ENCODE measurements at places on chromosomes 7 and 10.

DNA sequence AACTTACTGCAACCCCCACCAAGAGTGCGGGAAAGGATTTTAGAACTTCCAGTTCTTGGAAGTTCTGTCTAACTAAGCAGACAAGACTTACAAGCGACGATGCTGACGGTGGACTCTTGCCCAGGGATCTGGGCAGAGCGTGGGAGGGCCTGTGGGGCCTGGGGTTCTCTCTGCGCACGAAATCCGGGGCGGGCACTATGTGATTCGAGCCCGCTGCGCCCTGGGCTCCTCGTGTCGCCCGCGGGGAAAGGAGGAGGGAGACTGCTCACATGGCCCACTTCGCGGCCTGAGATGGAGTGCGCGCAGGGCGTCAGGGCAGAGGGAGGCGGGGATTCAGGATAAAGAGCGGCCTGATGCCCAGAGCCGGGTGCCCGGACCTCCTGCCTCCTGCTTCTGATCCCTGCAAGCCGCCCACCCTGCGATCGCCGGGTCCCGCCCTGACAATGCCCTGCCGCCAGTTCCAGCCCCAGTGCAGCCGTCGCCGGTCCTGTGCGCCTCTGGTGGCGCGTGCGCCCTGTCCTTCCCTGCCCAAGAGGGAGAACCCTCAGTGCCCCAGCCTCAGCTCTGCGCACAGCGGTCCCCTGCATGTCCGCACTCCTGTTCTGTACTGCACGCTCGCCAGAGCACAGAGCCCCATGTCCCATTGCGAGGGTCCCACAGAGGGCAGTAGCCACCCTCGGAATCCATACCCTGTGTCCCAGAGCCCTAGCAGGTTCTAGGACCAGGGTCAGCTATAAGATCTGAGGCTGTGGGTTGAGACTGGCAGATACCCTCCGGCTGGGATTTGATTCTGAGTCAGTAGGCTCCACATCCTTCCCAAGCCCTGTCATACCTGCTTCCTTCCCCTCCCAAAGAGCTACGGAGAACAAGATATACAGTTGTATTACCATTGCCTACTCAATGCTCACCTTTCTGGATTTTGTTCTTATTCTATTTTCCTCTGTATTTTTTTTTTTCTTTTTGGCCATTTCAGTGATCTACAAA lies 99.4 kb upstream of the TMEM106B start:
- DNase-seq = no peak

GRCh38 chr7:44388089-44388970 lies 62.9 kb upstream of the CAMK2B start:
- DNase-seq = no peak

- DNase-seq = no peak
Measured at GRCh38 chr7:19009241-19009935, 108.0 kb downstream of the TWIST1 start.

- DNase-seq = no peak
Measured at GRCh38 chr10:96973809-96974747, 142.0 kb downstream of the LCOR start.

GRCh38 chr7:139629392-139630082 lies 106.1 kb downstream of the CLEC2L start:
- no peak for DNase-seq

DNA sequence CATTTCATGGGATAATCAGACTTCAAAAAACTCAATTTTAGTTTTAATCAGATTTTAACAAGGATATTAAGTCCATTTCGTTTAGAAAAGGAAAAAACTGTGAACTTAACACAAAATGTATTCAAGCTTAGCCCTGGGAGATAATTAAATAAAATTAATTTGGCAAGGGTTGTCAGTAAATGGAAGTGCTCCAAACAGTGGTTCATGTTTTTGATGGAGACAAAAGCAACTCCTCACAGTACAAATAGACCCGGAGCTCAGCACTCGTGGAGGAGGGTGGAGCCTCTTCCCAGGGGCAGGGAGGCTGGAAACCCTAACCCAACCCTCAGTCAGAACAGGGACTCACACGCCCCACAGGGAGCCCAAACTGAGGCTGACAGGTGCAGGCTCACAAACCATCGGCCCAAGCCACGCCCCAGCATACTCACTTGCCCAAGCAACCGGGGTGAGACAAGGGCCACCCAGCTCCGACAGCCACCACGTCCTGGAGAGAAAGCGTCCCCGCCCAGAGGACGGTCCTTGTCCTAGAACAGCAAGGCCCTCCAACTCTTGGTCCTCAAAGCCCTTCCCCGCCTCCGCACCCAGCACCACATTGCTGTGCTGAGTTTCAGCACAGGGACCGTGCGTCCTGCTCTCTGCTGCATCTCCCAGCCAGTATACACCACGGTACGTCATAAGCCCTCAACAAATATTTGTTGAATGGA lies 39.8 kb downstream of the MAD1L1 start:
- DNase-seq = no peak

DNA sequence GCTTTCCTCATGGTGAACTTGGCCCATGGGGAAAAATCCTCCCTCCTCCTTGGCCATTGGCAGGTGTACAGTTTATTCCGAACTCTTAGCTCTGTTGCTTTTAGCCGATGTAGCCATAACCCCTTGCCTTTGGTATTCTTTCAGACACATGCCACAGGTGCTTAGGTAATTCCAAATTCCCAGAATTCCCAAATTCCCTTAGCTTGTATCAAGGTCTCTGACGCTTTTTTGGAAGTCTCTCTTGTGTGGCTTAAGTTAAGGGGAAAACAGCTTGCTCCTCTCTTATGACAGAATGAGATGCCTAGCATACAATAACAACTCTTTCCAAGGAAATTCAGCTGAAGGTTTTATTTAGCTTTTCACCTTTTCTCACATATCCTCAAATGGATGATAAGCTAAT lies 68.0 kb downstream of the SUGCT start:
- DNase-seq = no peak

GRCh38 chr7:31047313-31048146 lies 4.6 kb upstream of the ADCYAP1R1 start:
- no peak for DNase-seq

- DNase-seq = no peak
Measured at GRCh38 chr7:25522727-25523126, 294.4 kb upstream of the NPVF start.

- no peak for DNase-seq
Measured at GRCh38 chr7:131733604-131734003, 177.2 kb upstream of the PODXL start.

GRCh38 chr10:124992462-124993344 lies 50.8 kb downstream of the ZRANB1 start:
- no peak for DNase-seq

GRCh38 chr7:117323305-117323850 lies 520 bp upstream of the WNT2 start:
- no peak for DNase-seq

DNA sequence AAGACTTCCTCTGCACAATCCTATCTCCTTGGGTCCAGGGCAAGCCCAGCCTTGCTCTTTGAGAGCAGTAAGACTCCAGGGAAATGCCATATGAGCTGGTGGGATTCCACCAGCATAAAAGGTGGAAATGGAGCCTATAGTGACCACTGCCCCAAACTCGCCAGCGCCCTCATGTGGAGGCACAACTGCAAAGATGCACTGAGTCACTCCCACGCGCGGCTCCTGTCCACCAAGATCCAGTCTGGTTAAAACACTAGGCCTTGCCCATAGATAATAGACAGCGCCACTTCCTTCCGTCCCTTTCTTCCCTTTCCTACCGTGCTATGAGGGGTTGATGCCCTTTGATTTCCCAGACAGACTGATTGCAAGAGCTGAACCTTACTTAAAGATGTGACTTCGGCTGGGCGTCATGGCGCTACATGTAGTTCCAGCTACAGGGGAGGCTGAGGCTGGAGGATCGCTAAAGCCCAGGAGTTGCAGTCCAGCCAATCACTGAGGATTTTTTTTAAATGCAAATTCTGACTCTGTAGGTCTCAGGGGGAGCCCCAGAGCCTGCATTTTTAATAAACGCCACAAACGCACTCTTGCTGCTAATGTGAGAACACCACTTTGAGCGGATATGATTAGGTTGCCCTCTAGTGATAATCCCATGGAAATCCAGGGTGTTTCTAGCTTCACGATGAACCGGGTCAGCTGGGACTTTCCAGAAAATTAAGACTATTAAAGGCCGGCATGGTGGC lies 136.5 kb downstream of the EPC1 start:
- no peak for DNase-seq

GRCh38 chr7:104956753-104957450 lies 57.1 kb upstream of the KMT2E start:
- no peak for DNase-seq

- DNase-seq = no peak
Measured at GRCh38 chr7:126472825-126473224, 779.9 kb downstream of the GRM8 start.

- no peak for DNase-seq
Measured at GRCh38 chr7:158016180-158017097, 571.2 kb downstream of the PTPRN2 start.

GRCh38 chr7:73861305-73861704 lies 346 bp downstream of the TMEM270 start:
- no peak for DNase-seq

GRCh38 chr7:43584195-43584586 lies 1.3 kb downstream of the STK17A start:
- no peak for DNase-seq

GRCh38 chr10:16948361-16948760 lies 131.1 kb upstream of the RSU1 start:
- DNase-seq = no peak

DNA sequence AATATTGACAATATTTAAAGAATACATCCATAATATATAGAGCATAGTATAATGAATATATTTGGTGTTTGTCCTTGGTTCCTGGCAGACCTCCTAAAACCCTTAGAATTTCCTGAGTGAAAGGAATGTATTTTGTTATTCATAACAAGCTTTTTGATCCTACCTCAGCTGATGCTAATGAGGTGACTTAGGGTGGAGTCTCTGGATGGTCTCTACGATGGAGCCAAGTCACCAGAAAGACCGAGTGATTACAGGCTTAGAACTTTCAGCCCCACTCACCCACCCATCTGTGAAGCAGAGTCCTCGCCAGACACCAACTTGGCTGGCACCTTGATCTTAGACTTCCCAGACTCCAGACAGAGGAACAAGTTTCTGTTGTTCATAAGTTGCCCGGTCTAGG lies 35.9 kb downstream of the UPF2 start:
- DNase-seq = no peak

GRCh38 chr10:1102416-1102815 lies 46.2 kb downstream of the WDR37 start:
- no peak for DNase-seq

DNA sequence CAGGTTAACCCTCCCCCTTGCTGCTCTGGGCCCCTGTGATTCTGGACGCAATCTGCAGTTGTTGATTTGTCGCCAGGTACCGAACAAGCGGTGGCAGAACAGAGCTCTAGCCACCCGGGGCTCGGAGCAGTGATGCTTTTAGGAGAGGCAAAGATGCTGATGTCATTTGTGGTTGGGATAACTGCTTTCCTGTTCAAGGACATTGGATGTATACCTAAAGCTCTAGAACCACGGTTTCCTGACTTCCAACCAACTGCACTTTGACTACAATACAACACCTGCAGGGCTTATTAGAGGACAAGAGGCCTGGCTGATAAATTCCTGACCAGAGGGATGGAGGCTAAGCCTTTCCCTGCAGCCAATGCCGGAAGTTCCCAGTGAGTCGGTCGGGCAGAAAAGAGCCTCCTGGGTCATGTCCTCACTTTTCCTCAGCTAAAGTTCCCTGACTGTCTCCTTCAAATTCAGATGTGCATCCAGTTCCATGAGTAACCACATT lies 6.5 kb upstream of the RBM20 start:
- DNase-seq = no peak

DNA sequence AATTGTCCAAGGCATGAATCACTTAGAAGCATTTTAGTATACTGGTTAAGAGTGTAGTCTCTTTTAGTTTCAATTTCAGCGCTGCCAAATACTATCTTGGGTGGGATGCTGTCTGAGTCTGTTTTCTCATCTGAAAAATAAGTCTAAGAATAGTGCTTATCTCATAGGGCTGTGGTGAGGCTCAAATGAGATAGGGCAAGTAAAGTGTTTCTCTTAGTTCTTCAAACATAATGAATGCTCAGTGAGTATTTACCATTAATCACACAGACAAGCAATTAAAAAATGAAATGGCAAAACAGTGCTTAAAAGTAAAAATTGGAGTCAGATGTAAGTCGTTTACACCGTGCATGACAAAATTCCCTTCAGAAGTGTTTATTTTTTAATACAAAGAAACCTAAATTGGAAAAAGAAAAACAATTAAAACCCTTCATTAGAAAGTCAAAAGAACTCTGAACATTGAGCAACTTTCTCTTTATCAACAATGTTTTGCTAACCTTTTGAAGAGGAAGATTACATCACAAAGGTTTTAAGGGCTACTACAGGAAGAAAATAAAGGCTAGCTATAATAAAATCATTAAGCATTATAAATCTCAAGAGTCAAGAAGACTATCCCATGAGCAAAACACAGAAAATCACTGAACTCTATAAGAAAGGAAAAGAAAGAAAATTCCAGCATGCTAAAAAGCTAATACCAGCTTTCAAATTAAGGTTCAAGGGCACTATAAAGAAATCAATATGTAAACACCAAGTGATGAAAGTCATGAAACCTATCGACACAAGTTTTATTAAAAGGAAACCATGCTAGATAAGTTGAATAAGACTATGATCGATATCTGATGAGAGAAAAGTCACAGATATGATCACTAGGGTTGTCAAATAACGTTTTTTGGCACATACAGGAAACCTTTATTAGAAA lies 45.6 kb upstream of the C1GALT1 start:
- no peak for DNase-seq

DNA sequence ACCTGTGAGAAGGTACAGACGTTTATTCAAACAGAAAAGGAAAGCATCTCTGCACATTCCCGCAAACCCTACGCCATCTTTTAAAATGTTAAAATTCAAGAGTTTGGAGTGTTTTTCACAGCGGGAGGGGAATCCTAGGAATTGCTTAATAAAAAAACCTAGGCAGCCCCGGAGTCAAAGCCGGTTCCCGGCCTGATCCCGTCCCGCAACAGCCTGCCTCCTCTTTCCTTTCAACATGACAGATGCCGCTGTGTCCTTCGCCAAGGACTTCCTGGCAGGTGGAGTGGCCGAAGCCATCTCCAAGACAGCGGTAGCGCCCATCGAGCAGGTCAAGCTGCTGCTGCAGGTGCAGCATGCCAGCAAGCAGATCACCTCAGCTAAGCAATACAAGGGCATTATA lies 123.0 kb upstream of the VSTM2A start:
- no peak for DNase-seq

DNA sequence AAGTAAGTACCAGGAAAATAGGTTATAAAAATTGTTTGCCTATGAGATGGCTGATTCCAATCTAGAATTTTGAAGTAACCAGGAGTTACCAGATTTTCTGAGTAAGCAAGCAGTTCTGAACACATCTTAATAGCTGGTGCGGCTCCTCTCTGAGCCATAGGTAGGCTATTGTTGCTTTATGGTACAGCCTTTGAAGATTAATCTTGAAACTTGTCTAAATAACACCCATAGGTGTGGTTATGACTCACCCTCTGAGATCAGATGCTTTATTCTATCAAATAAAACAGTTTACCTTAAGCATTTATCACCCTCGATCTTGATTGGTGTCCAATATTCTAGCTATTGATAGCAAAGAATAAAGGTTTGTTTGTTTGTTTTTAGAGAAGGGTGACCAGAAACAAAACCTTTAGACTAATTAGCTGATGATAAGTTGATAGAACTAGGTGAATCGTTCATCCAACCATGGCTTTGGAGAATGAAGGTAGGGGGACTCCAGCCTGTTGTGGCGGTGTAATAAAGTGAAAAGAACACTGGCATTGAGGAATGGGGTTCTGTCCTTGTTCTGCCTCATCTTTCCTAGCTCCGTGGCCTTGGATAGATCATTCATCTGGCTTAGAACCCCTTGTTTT lies 72.2 kb downstream of the VTI1A start:
- no peak for DNase-seq

GRCh38 chr10:57049096-57049495 lies 688.0 kb upstream of the ZWINT start:
- DNase-seq = no peak

GRCh38 chr7:148972375-148972774 lies 55.9 kb downstream of the PDIA4 start:
- no peak for DNase-seq
